Activated T-helper 17 cell treated with anti-CD3 and anti-CD28 coated beads, Interleukin-2, amount 50 U/mL, for 72 hours (primary cell): ENCODE measurements at places on chromosomes 6 and 20. TPM values are rescaled to one million over a fixed set of nuclear protein-coding genes. Genes with fewer than 3 reads are reported as not detected.

SRC gene
- 5.1 TPM for total RNA-seq

GJA10 gene
- not detected for total RNA-seq

PRICKLE4 gene
- total RNA-seq = not detected

- no peak for ATAC-seq
Observed at GRCh38 chr20:62952968-62953838, 694 bp downstream of the SLC17A9 start.

DNA sequence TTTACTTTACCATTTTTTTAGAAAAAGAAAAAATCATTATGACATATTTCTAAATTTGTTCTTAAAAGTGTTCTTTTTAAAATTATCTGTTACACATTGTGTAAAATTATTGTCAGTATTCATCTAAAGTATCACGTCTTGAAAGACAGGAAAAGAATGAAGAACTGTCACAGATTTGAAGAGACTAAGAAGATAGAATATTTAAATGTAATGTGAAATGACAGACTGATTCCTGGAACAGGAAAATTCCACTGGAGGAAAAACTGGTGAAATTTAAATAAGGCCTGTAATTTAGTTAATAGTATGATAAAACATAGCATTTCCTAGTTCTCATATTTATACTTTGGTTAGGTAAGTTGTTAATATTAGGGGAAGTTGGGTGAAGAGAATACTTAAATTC is 52.8 kb upstream of the RUNX2 start:
- no peak for ATAC-seq

- ATAC-seq = no peak
Observed at GRCh38 chr6:31797588-31797987, 2.0 kb upstream of the VARS1 start.

DEF6 gene
- total RNA-seq = 133 TPM

DNA sequence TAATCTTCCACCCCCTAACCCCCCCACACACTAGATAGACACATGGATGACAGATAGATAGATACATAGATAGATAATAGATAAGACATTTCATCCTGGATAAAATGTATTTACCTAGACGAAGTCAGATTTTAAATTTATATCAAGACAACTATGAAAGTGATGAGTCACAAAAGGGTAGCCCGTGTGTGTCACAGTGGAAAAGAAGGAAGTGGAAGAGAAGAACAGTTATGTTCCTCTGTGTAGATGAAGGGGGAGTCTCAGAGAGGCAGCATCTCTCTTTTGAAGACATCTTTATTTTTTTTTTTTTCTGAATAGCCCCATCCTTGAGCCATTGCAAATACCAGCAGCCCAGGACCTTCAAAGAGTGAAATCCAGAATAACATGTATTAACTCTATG is 121.7 kb upstream of the VGLL2 start:
- no peak for ATAC-seq

DNA sequence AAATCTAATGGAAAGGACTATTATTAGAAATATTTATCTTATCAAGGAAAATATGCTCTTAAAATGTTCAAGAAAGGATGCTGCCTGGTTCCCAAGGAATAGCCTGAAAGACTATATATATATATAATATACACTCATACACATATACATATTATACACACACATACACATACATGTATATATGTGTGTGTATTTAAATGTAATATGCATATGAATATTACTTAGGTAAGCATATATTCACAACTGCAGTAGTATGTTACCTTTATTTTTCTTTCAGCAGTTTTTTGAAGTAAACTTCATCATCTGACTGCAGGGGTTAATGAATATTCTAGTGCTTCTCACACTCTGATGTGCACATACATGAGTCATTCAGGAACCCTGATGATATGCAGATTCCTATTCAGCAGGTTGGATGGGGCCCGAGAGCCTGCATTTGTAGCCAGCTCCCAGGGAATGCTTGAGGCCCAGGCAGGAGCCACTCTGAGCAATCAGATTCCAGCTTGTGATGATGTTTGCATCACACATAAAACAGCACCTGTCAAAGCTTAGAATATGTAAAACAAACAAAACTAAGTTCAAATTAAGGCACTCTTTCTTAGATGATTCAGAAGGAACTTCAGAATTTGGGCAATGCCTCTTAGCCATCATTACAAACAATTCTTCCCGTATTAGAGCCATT is 16.1 kb downstream of the MYLK4 start:
- no peak for ATAC-seq
